ENCODE measurements at places on chromosomes 7 and 10.

GRCh38 chr10:7756360-7756992 lies 31.3 kb downstream of the KIN start:
- DNase-seq = peak; percentile 22

DNA sequence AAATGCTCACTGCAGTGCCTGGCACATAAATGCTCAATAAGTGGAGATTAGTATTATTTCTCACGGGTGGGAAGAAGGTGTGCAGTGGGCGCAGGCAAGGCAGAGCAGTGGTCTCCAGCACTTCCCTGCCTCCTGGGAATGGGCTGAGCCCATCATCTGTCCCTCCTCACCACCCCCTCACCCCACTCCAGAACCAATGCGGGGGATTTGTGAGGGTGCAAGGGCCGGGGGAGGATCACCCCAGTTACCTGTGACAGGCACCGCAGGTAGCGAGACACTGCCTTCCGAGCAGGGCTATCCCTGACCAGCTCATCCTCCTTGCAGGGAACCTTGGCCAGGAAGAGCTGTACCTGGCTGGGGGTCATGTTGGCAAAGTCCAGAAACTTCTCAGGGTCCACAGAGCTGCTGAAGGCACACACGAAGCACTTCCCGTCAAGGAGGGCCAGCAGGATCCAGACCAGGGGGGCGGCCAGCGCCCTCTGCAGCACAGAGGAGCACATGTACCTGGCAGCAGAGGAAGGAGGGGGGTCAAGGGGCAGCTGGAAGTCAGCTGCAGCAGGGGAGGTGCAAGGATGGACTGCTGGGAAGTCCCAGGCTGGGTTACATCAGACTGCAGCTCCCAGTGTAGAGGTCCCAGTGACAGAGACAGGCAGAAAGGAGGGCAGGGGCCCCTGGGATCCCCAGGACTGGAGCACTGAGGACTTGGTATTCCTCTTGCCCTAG lies 2.8 kb downstream of the CALHM3 start:
- no peak for DNase-seq

DNA sequence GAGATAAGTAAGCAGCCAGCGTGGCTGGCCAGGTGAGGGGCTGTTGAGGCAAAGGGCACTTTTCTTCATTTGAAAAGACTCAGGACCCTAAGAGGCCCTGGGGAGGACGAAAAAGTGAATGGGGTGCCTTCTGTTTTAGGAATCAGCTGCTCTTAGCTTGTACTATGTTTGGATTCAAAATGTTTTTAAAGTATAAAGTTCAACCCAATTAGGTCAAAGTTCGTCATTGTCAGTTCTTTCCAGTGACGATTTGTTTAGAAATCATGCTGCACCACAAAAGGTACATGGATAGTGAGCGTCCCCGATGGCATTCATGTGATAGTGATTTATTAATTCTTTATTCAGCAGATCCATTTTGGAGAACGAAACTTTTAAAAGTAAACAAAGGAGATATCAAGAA lies 338.2 kb downstream of the SDK1 start:
- DNase-seq = no peak

DNA sequence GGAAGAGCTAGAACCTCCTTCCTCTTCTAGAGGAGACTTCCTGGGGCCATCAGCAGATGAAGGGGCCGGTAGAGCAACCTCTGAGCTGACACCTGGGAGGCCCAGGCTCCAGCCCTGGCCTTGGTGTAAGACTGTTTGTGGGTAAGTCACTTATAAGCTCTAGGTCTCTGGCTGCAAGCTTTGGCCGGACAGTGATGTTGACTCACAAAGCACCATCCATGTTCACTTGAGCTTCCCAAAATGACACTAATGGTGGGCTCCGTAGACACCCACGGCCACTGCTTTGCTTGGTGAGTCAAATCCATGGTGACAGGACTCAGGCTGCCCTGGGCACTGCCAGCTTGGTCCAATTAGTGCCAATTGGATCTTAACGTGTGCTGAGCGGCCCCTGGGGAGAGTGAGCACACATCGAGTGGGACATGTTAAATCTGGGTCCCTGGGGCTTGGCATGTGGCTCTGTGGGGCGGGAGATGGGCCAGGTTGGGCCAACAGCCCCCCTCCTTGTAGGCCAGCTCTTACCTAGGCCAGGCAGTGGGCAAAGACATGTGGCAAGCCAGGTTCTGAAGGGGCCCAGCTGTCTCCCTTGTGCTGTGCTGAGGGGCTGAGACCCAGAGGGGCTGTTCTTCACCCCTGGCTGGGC lies 16.7 kb downstream of the NEURL1 start:
- no peak for DNase-seq

- DNase-seq = no peak
Measured at GRCh38 chr10:44477046-44477425, 92.1 kb upstream of the CXCL12 start.

DNA sequence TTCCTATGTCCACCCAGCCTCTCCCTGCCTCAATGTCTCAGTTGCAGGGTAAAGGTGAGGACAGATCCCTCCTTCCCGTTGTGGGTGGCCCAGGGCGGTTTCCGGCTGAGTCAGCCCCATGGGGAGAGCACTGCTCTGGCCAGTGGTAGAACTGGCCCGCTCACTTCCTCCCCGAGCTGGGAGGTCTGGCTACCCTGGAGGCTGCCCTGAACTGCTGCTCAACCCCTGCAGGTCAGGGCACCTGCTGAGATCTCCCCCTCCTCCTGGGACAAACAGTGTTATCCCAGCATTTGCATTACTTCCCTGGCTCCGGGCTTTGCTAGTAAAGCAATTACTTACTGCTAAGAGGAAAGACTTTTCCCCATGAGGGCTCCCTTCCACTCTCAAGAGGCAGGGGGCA lies 21.4 kb upstream of the IMPDH1 start:
- DNase-seq = no peak

DNA sequence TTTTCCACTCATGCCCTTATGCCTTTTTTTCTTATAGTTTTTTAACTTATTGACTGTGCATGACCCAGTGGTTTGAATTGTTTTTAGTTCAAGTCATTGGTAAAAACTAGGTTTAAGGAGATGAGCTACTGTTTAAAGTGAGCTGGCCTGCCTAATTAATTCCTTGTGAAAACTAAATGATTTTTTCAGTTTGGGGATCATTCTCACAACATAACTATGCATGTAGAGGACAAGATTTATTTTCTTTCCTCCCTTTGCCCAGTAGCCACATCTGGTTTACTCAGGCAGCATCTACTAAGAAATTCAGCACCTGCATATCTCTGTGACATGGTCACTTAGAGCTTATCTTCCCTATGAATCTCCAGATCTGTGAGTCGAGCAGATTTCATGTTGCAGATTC lies 1.7 kb downstream of the ADO start:
- peak; percentile 18 for DNase-seq

DNA sequence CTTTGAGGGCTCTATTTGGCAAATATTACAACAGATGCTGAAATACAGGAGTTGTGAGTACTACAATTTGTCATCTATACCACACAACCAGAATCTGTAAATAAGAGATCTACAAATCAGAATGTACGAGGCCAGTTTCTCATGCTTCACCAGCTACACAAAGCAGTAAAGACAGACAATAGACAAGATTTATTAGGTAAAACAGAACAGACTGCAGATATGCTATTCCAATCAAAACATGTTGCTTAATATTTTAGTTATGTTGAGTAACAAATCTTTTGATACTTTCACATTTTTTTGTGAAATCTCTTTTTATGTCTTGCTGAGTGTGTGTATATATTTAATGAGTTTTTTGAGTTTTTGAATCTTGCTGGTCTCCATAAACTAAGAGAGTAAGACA lies 109.1 kb downstream of the CHCHD3 start:
- no peak for DNase-seq

DNA sequence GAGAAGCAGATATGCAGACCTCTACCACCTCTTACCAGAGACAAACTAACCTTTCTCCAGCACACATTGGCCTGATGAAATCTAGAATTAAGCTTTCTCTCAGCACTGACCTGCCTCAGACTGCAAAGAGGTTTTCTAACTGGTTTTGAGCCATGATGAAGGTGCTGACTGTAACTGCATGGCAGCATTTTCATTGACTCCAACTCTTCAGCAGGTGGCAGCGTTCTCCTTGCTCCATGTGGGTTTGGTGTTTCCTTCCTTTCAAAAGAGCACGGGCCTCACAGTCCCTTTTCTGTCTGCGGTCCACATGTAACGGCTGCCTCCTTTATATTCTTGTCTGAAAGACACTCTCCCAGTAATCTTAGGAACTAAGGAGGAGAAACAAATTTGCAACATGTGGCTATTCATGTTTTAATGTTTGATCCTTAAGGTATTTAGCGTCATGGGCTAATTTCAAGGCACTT lies 12.6 kb downstream of the KLLN start:
- DNase-seq = peak; percentile 63

Data from Caki2 (cell line).